Motor neuron (in vitro differentiated cells): ENCODE measurements at places on chromosomes 5 and 9.

- no peak for ATAC-seq
Measured at GRCh38 chr9:124264823-124265233, 7.1 kb downstream of the NEK6 start.

DNA sequence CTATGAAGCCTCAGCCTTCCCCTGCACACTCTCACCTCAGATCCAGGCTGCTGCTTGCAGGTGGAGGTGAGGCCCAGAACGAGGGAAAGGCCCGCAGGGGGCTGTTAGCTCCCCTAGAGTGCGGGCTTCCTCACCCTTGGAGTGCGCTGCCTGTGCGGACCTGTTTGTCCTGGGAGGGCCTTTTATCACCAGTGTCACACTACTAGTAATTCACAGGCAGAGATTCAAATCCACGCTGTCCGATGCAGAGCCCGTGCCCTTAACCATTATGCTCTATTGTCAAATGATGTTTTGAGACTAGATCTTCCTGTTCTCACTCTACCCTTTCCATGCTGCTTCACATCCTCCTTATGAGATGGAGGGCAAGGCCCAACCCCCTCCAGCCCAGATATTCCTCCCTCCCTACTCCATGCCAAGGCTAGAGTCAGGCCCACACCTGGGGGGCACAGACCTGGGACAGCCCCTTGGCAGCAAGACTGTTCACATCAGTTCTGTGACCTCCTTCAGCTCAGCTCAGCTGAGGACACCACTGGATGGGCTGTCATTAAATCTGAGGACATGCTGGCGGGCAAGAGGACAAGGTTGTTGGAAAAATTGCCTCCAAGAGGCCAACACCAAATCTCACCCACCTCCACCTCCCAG lies 112.8 kb upstream of the SPOCK1 start:
- no peak for ATAC-seq

- no peak for ATAC-seq
Measured at GRCh38 chr9:2630158-2630557, 8.6 kb downstream of the VLDLR start.

DNA sequence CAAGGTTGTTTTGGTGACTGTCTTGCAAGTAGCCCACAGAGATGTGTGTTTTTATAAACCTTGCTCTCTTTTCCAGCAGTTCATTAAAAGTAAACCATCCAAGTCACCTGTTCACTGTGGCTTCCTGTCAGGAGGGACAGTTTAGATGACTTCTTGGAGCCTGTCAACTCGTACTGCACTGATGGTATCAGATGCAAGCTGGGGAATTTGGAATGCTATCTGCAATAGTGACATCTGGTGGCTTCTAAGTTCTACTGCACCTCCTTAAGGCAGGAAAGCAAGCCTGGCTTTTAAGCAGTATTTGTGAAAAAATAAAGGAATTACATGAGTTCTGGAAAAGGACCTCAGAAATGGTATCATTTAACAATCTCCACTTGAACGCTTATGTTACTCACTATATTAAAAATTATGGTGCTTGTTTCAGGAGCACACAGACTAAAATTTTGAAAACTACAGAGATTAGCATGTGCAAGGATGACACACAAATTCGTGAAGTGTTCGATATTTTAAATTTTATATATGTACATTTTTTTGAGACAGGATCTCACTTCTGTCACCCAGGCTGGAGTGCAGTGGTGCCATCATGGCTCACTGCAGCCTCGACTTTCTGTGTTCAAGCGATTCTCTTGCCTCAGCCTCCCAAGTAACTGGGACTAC lies 164.0 kb downstream of the TTC39B start:
- ATAC-seq, result peak; percentile 52

- no peak for ATAC-seq
Measured at GRCh38 chr5:44787731-44788130, 21.0 kb upstream of the MRPS30 start.

DNA sequence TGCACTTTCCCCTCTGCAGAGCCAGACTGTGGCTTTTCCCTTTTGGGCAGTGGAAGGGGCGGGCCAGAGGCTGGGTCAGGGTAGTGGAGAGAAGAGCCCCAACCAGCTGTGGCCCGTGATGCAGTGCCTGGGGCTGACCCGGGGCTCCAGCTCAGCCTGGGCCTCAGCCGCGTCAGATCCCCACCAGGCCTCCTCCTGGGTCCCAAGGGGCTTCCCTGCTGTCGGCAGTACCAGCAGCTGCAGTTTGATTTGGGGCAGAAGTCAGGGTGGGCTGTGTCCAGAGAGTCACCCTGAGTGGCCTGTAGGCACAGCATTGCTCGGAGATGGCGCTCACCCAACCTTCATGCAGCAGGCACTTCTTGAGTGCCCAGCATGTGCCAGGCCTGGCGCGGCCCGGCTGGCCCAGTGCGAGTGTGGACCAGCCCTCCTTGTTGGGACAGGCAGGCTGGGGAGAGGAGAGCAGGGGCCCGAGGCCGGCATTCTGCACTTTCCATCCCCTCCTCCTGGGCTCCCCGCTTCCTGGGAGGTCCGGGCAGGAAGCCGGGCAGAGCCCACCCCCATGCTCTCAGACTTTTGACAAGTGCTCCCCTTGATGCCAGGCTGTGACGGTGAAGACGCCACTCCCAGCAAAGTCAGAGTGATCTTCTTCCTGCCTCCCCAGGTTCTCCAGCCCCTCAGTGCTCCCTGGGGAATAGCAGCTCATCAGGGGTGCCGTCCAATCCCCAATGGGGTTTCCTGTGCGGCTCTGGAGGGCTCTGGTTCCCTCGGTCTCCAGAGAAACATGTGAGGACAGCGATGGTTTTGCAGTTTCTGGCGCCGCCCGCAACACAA lies 88.3 kb upstream of the COL5A1 start:
- ATAC-seq, result peak; percentile 31

GRCh38 chr9:12595400-12595799 lies 97.8 kb upstream of the TYRP1 start:
- ATAC-seq, result no peak

DNA sequence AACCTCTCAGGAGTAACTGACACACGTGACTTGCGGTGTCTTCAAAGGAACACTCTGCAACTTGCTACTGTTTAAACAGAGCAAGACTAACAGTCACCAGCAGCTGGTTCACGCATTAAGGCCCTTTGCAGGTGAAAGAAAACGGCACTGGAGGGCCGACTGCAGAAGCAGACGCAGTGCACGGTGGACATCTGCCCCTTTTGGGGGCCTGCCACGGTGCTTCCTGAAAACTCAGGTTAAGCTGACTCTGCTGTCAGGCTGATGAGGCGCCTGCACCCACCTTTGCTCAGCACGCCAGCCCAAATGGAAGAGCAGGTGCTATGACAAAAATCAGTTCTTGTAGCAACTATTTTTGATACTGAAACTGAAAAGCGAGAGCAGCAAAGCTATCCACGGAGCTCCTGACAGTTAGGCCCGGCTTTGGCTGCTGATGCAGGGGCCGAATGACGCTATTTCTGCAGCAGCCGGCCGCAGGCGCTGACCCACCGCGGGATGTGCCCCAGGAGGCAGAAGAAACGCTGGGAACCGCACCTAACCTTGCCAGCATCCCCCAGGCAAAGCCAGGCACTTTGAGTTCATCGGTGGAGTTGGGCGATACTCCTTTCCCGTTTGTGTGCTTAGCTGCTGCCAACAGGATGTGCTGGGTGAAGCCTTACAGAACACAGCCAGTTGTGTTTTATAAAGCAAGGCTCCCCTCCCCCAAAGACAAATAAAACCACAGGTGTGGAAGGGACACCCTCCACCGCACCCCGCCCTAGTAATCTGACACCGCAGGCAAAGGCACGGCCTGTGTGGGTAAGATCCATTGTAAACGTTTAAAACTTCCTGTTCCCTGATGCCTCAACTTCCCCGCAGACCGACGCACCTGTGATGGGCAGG lies 21.1 kb upstream of the TERT start:
- ATAC-seq, result peak; percentile 23

DNA sequence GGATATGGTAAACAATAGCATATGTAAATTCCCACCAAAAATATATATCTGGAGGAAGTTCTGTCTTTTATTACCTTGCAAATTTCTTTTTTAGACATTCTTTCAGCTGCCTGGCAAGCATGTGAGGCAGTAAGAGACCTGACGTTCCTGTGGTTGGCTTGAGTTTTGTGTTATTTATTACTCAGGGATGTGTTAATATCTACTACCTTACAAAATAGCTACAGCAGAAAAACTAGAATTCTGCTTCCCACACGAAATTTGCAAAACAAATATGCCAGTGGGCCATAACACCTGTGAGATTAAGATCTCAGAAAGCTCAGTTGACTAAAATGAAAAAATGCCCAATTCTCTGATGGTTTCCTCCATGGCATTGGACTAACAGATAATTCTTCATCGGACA lies 274.2 kb downstream of the TMEM167A start:
- ATAC-seq, result peak; percentile 44

DNA sequence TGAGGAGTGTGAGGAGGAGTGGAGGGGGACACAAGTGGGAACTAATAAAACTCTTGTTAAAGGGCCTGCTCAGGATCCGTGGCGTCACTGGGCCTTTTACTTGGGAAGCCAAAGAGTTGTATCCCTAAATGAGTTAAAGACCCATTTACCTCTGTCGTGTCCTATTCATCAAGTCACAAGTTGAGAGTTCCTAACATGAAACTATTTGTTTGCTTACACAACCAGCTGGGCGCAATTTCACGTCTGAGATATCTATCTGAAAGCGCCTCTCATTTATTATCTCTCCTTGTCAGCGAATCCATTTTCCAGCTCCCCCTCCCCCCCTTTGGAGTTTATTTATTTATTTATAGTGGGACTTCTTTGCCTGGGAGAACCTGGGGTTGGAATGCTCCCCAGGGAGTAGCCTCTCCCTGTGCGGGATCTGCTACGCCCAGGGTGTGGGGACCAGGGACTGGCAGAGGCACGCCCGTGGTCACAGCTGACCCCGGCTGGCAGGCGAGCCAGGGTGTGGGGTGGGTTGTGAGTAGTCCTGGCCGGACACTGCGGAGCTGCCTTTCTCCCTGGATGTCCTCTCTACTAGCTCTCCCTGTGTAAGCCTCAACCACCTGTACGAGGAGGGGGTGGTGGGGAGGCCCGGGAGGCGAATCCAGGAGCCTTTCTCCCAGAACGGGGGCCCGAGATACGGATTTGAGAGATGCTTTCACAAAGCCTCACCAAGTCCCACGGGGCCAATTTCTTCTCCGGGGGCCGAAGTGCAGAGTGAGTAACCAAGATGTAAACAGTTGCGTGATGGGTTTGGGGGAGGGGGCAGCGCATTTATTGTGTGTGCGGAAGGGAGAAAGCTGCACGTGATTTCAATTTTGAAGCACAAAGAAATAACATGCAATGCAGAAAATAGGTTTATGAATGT lies 15.3 kb downstream of the NR2F1 start:
- ATAC-seq, result peak; percentile 62

DNA sequence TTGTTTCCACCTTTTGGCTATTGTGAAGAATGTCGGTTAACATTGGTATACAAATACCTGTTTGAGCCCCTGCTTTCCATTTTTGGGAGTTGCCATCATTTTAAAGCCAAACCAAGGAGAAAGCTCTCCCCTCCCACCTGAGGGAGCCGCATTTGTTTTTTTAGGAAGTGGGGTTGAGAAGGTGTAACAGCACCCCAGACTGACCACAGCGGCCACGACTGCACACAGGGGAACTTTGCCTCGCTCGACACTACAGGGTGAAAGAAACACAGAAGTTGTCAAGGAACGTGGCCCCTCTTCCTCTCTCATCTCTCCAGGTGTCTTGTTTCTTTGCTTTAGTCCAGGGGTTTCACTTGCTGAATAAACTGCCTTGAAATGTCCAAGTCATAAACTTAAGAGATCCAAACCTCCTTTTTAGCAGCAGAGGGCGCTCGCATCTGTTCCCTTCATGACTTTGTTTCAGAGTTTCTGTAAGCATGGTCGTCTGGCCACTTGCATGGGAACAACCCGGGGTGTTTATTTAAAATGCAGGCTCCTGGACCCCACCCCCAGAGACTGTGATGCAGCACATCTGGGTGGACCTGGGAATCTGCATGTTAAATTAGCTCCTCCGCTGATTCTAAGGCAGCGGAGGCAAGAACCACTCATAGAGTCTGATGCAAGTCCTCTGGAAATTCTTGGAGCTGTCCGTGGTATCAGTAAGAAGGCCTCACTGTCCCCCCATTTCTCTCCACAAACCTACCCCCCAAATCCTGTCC lies 2.1 kb upstream of the TTLL11 start:
- peak; percentile 8 for ATAC-seq

- ATAC-seq, result no peak
Measured at GRCh38 chr5:1311439-1312055, 16.7 kb upstream of the TERT start.

DNA sequence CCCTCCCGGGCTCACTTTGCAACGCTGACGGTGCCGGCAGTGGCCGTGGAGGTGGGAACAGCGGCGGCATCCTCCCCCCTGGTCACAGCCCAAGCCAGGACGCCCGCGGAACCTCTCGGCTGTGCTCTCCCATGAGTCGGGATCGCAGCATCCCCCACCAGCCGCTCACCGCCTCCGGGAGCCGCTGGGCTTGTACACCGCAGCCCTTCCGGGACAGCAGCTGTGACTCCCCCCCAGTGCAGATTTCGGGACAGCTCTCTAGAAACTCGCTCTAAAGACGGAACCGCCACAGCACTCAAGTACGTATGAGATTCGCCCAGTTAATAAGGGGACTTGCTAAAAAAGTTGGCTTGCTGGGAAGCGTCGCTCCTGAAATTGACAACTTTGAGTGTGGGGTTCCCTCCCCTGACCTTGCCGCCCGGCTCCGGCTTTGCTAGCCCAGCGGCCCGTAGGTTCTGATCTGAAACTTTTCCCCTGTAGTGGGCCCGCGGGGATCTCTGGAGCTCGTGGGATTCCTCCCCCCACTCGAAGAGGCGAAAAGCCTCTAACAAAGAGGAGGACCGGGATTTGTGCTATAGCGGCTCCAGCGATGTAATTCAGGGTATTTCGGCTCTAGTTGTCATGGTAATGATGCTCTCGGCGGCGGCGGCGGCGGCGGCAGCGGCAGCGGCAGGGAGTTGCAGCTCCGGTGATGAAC lies 572 bp downstream of the NR4A3 start:
- ATAC-seq, result no peak

GRCh38 chr5:168899673-168900072 lies 320.5 kb upstream of the PANK3 start:
- ATAC-seq, result no peak

DNA sequence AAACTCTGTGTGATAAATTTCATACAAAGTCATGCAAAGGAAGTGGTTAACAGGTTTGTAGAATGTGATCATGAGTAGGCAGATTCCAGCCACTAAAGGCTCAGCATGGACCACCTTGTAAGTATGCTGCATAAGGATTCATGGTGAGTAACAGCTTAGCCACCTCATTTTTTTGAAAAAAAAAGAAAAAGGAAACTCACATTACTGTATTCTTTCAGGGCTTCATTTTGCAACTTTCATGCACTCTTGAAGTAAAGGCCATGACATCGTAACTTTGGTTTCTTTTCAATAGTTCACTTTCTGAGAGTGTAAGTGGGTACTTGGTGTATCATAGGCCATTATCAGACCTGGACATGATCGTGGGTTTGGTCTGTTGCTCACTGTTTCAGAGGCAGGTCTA lies 175.1 kb downstream of the PCSK1 start:
- ATAC-seq, result no peak

- peak; percentile 44 for ATAC-seq
Measured at GRCh38 chr5:111699324-111699723, 57.7 kb downstream of the NREP start.
